NB4 (cell line): ENCODE measurements at places on chromosomes 5 and 9.

DNA sequence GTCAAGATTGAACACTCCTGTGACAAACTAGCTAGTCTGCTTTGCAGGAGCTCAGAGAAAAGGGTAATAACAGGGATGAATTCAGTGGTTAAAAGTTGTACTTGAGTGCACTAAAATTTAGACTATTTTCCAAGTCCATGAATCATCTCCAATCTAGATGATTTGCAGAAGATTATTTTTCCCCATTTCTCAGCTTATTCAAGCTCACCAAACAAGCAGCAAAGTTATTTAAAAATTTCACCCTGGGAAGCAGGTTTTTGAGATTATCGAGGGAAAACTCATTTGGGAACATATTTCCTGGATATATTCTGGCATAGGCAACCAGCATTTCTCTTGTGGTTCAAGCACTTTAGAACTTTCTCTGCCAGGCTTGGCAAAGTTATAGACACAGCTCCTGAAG, 311.4 kb downstream of the TLE1 start:
- no peak for DNase-seq

- DNase-seq = no peak
Measured at GRCh38 chr9:14797435-14797834, 74.9 kb upstream of the CER1 start.

GRCh38 chr5:142411656-142412425, 87.0 kb upstream of the SPRY4 start:
- no peak for DNase-seq

GRCh38 chr9:116639251-116639741, 47.8 kb upstream of the TRIM32 start:
- DNase-seq = no peak

GRCh38 chr9:2479056-2479565, 142.5 kb upstream of the VLDLR start:
- DNase-seq = no peak
